ENCODE measurements at places on chromosomes 3 and 15. TPM values are rescaled to one million over a fixed set of nuclear protein-coding genes. Genes with fewer than 3 reads are reported as not detected.

DNA sequence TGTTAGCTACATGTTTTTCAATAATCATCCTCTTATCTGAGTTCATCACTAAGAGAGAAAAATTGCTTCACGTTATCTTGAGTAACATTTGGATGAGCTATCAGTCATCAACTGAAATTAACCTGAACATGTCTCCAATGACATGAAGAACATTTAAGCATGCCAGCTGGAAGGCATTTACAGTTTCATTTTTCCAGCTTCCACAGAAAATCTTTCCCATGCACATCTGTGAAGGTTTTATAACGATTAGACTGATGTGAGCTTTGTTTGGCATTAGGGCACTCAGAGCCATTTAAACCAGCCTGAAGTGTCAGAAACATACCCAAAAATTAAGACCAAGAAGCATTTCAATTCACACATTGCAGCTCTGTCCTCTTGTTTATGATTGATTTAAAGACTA lies 235.8 kb upstream of the ARHGEF26 start:
- no peak for DNase-seq

- no peak for DNase-seq
Observed at GRCh38 chr3:175948041-175948440, 1088.9 kb downstream of the NAALADL2 start.

DNA sequence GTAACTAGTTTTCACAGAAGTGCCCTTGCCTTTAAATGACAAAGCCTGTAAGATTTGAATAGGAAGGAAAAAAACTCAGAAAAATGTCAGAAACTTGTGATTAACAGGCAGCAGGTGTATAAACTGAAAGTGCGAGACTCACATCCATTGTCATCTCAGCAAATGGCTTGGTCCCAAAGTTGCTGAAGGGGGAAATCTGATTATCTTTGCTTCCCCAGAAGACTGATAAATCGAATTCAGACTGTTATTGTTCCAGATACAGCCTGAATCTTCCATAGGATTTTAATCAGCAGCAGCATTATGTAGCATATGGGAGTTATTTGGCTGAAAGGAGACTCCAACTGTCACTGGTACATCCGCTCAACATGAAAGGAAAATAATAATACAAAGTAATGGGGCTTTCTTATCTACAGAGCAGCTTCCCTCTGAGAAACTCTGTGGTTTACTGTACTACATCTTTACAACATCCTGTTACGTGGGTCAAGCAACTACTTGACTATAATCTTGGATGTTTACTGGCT lies 550.4 kb upstream of the CCDC54 start:
- DNase-seq: no peak

DNA sequence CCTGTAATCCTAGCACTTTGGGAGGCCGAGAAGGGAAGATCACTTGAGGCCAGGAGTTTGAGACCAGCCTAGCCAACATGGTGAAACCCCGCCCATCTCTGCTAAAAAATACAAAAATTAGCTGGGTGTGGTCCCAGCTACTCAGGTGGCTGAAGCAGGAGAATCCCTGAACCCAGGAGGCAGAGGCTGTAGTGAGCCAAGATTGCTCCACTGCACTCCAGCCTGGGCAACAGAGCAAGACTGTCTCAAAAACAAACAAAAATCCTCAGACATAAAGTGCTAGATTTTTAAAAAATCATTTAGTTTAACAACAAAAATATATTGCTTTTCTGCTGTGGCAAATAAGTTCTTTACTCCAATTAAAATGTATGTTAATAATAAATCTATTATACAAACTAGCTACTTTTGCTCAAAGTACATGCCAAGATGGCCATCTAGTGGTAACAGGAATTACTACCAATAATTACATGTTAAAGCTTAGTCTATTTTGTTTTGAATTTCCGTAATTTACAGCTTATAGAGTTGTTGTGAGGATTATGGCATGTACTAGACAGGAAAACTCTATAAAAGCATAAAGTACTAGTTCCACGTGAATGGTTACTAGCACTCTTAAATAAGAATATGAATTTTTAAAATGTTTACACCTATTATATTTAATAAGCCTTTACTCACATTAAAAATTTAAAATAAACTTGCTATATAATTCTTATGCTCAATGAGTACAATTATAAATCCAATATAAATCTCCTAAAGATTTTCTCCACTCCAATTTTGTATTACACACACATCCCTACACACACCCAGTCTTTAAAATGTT lies 39.0 kb downstream of the GABPB1 start:
- DNase-seq: peak; percentile 23

- no peak for DNase-seq
Observed at GRCh38 chr3:44950275-44950734, 25.7 kb downstream of the ZDHHC3 start.

GRCh38 chr15:50791486-50791885 lies 26.0 kb upstream of the SPPL2A start:
- DNase-seq: no peak

DNA sequence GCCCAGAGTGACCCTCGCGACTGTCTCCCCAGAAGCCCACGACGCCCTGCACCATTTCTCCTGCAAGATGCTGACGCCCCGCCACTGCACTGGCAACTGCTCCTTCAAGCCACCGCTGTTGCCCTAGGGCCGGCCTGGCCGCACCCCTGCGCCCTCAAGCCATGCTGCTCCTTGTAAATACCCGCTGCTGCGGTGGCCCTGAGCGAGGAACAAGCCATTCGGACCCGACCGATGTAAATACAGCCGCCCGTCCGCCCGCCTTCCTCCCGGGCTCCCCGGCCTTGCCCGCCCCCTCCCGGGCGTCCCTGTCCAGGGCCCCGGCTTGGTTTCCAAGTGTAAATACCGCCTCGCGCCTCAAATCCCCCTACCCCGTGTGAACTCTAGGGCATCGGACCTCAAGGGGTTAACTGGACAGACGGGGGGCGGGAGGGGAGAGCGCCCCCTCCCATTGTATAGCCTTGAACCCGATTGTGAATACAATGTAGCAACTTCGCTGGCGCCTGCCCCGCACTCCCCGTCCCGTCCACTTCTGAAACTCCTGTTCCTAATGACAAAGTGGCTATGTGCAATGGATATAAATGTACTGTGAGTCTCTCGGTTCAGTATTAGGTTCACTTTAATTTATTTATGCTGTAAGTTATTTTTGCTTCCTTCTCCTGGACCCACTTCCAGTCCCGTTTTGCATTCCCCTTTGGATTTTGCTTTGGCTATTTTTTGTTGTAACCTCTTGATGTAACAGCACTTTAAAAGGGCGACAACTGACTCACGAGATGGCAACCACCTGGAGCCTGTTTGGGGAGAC lies 5.9 kb downstream of the RNU6-1 start:
- DNase-seq: no peak

GRCh38 chr3:68436619-68437401 lies 495.5 kb downstream of the TAFA4 start:
- DNase-seq: no peak

DNA sequence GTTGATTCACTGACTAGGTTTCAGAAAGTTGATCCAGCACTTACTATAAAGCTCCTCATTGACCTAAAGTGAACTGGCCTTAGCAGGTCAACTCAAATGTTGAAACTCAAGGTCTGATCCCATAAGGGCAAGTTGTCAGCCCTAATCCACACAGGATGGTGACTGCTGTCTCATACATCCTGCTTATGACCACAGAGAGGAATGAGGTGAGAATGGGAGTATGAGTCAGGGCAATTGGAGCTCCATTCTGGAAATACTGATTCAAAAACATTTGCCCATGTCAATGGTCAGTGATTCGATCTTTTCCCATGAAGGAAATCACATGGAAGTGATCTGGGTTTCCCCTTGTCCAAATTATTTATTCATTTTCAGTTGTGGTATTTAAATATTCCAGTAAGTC lies 78.7 kb downstream of the ZNF385D start:
- DNase-seq: peak; percentile 88

- no peak for DNase-seq
Observed at GRCh38 chr3:120425572-120426250, 25.1 kb downstream of the FSTL1 start.

- DNase-seq: no peak
Observed at GRCh38 chr3:53577506-53577905, 83.1 kb downstream of the CACNA1D start.

GRCh38 chr15:74844319-74845207 lies 1.6 kb upstream of the ULK3 start:
- DNase-seq: no peak

- DNase-seq: no peak
Observed at GRCh38 chr3:48064292-48064829, 48.1 kb upstream of the MAP4 start.

AMT gene
- total RNA-seq: 1.2 TPM

ZNF80 gene
- not detected for total RNA-seq

CCDC33 gene
- total RNA-seq: not detected

PPP1R14D gene
- not detected for total RNA-seq

EFCC1 gene
- total RNA-seq: not detected

CIB2 gene
- 13.6 TPM for total RNA-seq

CP gene
- total RNA-seq: not detected

RNF7 gene
- total RNA-seq: 81.6 TPM

Data from foreskin keratinocyte (primary cell).